ENCODE measurements at places on chromosomes 5 and 9.

- H3K36me3 ChIP-seq: no peaks in the 10 kb centered on the region
- DNase-seq: no peak
- H3K27ac ChIP-seq: no peak overlapping the region
- H3K4me1 ChIP-seq: peaks cover 11% of the 10 kb centered on the region
Observed at GRCh38 chr5:72499730-72500129, 7.5 kb downstream of the ZNF366 start.

- H3K27ac ChIP-seq: no peak overlapping the region
- H3K36me3 ChIP-seq: no peaks in the 10 kb centered on the region
- no peaks in the 10 kb centered on the region for H3K27me3 ChIP-seq
- no peak for DNase-seq
- no peaks in the 10 kb centered on the region for H3K4me1 ChIP-seq
Observed at GRCh38 chr9:105191508-105192121, 52.8 kb upstream of the SLC44A1 start.

DNA sequence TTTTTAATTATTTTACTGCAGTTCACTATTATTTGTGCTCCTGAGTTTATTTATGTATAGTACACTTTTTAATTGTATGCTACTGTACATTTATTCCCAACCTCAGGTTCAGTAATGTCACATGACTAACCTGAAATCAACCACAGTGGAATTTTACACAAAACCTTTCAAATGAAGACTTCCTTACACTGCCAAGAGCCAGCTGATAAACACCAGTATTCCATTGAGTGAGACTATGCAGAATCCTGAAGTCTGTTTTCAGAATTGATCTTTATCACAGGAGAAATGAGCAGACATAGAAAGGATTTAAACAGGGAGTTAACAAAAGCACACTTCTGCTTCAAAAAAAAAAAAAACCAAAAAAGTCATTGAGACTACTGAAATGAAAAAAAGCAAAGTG, 219.5 kb downstream of the PRR16 start:
- H3K27ac ChIP-seq: no peak overlapping the region
- no peaks in the 10 kb centered on the region for H3K4me1 ChIP-seq
- no peak overlapping the region for H3K4me3 ChIP-seq
- no peaks in the 10 kb centered on the region for H3K36me3 ChIP-seq
- DNase-seq: no peak

GRCh38 chr9:91734371-91734981, 215.6 kb downstream of the ROR2 start:
- peaks cover 13% of the 10 kb centered on the region for H3K36me3 ChIP-seq
- H3K4me3 ChIP-seq: no peak overlapping the region
- H3K4me1 ChIP-seq: peaks cover 7% of the 10 kb centered on the region

GRCh38 chr5:1515921-1516571, 7.7 kb downstream of the LPCAT1 start:
- peak; percentile 52 for DNase-seq
- peaks cover 19% of the 10 kb centered on the region for H3K36me3 ChIP-seq
- no peaks in the 10 kb centered on the region for H3K27me3 ChIP-seq
- H3K27ac ChIP-seq: no peak overlapping the region
- H3K4me3 ChIP-seq: no peak overlapping the region

GRCh38 chr9:134007150-134007549, 15.0 kb upstream of the VAV2 start:
- no peaks in the 10 kb centered on the region for H3K36me3 ChIP-seq
- H3K4me3 ChIP-seq: no peak overlapping the region
- no peak for DNase-seq
- H3K27ac ChIP-seq: no peak overlapping the region
- no peaks in the 10 kb centered on the region for H3K4me1 ChIP-seq
- peaks cover 10% of the 10 kb centered on the region for H3K27me3 ChIP-seq

DNA sequence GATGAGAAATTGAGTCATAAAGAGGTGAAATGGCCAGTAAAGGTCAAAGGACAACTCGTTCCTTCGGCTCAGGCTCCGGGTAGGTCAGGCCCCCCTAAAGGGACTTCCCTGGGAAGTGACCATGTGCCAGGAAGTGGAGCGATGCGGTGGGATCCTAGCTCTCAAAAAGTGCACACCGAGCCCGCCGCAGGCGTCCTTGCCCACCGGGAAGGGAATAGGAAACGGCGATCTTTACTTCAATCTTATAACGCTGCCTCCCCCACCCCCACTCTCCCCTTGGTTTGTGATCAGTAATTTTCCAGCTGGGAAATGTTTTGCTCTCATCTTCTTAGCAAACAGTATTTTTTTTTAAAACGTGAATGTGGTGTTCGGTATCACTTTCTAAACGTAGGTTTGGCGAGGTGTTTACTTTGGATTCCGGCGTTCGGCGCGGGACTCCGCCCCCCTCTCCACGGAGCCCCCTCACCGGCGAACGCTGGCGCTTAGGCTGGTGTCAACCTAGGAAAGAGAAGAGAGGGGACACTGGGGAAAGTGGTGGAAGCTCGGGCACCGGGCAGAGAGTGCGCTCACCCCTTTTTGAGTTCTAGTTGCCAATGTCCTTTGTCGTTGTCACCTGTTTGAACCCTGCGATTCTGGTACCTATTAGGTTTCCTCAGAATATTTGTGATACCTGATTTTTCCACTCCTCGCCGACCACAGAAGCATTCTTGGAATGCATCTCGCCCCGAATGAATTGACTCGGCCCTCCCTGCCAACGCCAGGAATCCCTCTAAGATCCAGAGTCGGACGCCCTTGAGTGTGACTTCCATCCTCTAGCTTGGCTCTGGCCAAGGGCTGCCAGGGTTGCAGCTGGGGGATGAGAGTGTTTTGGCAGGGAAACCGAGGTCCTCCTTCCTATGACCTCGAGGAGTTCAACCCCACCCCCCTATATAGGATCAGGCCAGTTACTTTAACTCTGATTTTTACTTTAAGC, 1.8 kb upstream of the KLF4 start:
- no peaks in the 10 kb centered on the region for H3K27me3 ChIP-seq
- peak overlapping the region; percentile 99 for H3K27ac ChIP-seq
- DNase-seq: peak; percentile 84

DNA sequence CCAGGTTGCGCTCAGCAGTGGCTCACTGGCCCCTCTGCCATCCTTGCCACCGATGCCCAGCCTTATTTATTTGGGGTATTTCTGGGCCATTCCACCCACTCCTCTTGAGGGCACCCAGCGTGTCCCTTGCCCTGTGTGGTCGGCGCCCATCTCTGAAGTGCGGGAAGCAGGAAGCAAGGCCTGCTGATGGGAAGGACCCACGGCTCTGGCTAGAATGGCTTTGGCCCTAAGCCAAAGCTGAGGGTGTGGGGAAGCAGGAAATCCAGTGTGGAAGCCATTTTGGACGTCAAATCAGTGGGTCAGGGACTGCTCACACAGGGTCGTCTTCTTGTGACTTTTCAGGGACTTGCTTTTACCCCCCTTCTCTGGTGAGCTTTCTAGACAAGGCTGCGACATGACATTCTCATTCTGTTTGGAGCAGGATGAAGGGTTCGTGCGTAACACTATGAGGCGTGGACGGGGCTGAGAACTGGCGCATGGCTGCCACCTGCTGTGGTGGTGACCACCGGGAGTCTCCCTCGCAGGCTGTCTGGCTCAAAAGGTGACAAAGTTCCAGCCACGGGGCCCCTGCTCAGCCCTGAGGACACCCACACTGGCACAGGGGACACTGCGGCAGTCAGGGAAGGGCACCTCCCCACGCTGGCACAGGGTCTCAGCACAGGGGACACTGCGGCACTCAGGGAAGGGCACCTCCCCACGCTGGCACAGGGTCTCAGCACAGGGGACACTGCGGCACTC, 50.7 kb upstream of the NKD2 start:
- DNase-seq: peak; percentile 60
- peaks cover 43% of the 10 kb centered on the region for H3K27me3 ChIP-seq
- peak overlapping the region; percentile 62 for H3K27ac ChIP-seq
- H3K36me3 ChIP-seq: no peaks in the 10 kb centered on the region
- no peak overlapping the region for H3K4me3 ChIP-seq
- H3K4me1 ChIP-seq: peaks cover 18% of the 10 kb centered on the region

DNA sequence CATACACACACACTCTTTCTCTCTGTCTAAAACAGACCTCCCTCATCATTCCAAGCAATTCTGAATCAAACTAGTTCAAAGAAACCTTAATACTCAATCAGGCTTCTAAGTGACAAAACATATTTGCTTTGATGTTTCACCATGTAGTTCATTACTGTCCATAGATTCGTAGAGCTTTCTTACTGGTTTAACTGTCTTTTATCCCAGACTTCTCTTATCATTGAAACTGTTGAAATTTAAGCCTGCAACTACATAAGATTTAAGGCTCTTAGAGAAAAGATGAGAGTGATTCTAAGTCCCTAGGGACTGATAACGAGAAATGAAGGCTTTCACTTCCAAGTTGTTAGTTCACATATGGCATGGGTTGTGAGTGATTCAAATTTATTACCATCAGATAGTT, 11.0 kb upstream of the PLAC8L1 start:
- H3K4me3 ChIP-seq: no peak overlapping the region
- H3K4me1 ChIP-seq: no peaks in the 10 kb centered on the region
- H3K36me3 ChIP-seq: peaks cover 81% of the 10 kb centered on the region
- no peak overlapping the region for H3K27ac ChIP-seq

- no peaks in the 10 kb centered on the region for H3K4me1 ChIP-seq
- H3K36me3 ChIP-seq: no peaks in the 10 kb centered on the region
- DNase-seq: no peak
- H3K27ac ChIP-seq: no peak overlapping the region
Observed at GRCh38 chr9:133901184-133901835, 90.8 kb downstream of the VAV2 start.

All from suprapubic skin (tissue), 4 donors.